ENCODE measurements at places on chromosomes 6 and 20.

DNA sequence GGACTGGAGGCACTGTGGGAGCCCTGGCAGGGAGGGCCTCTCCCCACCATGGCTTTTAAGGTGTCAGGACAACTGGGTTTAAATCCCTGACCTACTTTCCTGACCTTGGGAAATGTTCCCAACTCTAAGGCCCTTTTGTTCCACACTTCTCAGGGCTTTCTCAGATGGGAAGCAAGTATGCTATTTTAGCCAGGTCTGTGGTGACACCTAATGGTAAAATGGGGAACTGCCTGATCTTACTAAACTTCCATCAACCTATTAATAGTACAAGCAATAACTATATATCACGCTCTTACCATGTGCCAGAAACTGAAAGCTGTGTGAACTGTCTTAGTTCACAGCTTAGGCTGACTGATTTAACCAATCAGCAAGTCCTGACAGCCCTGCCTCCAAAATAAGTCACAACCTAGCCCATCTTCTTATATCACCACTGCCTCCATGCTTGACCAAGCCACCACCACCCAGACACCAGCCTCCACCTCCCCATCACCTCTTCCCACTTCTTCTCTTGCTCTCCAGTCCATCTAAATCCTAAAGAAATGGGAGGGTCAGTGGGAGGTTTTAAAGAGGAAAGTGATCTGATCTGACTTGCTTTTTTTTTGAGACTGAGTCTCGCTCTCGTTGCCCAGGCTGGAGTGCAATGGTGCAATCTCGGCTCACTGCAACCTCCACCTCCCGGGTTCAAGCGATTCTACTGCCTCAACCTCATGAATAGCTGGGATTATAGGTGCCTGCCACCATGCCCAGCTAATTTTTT, 6.9 kb upstream of the BLCAP start:
- DNase-seq, result peak; percentile 43

DNA sequence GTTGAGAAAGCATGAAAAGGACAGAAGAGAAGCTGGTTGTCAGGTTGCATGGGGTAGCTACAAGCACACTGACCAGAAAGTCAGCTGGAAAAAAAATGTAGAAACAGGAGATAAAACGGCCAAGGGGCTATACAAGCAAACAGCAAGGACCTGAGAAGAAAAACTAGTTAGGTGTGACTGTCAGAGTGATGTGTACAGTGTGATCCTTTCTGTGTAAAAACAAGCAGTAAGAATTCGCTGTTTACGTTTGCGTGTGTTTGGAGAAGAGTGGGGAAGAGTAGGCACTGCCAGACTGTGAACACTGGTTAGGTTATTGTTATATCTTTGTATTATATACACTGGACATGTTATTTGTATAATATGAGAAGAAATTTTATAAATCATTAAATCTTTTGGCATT, 28.1 kb downstream of the PTPN1 start:
- no peak for DNase-seq

- peak; percentile 31 for DNase-seq
Observed at GRCh38 chr20:1437235-1437904, 29.3 kb downstream of the NSFL1C start.

DNA sequence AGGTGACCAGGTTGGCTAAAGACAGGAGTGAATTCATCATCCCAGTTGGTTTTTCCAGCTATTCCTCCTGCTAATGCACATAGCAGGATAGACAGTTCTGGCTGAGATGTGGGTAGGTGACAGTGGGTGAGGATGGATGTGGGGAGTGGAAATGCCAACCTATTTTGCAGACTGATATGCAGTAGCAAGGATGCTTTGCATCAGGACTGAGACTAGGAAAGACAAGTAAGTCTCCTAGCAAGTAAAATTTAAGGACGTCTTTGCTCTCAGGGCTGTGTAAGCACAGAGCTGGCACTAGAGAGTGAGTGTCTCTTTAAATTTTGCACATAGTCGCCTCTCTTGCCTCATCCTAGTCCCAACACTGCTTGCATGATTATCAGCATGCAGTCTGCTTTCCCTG, 368.1 kb upstream of the PLCB4 start:
- no peak for DNase-seq

GRCh38 chr20:57860576-57860975, 150.8 kb upstream of the PMEPA1 start:
- no peak for DNase-seq

- DNase-seq, result no peak
Observed at GRCh38 chr6:75874224-75874623, 125.2 kb downstream of the MYO6 start.

GRCh38 chr6:34610819-34611477, 54.8 kb upstream of the SPDEF start:
- no peak for DNase-seq

DNA sequence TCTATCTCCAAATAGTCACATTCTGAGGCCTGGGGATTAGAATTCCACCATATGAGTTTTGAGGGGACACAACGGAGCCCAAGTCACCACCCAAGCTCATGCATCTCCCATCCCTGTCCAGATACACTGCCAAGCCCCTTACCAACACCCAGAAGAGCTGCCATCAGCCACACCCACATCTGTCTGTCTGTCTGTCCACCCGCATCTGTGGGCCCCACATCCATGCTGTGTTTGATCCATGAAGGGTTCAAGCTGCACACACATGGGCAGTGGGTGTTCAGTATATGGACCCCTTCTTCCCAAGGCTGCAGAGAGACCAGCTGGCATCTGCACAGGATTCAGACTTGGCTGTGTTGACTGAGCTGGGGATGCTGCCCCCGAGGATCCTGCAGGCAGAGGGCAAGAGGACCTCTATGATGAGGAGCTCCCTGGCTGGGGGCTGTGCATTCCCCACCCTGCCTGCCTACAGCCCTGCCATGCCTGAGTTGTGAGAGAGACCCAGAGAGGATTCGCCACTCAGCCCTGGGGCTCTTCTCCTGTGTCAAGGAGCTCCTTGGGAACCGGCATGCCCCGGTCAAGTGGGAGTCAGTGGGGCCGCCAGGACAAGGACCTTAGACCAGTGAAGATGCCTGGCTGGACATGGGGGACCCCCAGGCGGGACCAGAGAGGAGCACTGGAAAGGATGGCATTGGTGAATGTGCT, 206.4 kb downstream of the SYNDIG1 start:
- DNase-seq, result no peak

GRCh38 chr20:54173653-54174456, at the start of gene CYP24A1:
CYP24A1 (minus strand) TSS chr20:54173986; CDS start chr20:54173579, 407 bp downstream.
- DNase-seq, result no peak

GRCh38 chr20:62010551-62011402, 54.9 kb downstream of the TAF4 start:
- peak; percentile 84 for DNase-seq

DNA sequence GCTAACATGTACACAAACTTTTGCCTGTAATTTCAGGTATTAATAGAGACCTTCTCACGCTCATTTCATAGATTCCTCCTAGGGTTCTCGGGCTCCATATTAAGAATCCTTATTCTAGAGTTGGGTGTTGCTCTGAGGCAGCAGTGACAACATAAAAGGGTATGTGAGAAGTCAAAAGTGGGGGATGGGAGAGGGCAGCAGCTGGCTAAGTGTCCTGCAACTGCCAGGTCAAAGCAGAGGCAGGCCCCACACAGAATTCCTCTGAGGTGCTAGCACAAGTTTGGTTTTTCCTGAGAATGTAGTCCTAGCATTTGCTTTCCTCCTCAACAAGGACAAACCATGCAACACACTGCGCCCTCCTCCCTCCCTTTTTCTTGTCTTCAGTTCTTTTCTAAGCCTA, 4.6 kb downstream of the NSFL1C start:
- DNase-seq, result no peak

DNA sequence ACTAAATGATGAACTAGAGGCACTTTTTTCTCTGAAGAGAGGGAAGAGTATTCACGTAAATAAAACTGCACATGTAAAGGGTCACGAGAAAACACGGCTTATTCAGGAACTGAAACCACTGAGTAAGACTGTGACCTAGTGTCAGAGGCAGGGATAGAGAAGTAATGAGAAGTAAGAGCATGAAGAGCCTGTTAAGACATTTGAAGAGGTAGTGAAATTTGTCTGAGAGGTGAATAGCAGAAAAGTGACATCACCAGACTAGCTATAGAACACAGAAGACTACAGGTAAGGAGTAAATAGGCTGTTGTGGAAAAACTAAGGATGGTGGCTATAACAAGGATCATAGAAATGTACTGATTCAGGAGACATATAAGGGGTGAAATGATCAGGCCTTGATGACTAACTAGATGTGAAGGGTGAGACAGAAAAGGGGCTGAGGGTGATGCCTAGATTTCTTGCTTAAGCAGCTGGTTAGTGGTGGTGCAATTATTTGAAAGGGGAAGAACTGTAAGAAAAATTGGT, 76.8 kb downstream of the REV3L start:
- no peak for DNase-seq
